Stimulated activated CD8-positive, alpha-beta memory T cell treated with anti-CD3 and anti-CD28 coated beads, Interleukin-2, amount 100 ng/mL, for 1 hour (primary cell): ENCODE measurements at places on chromosomes 13 and 19.
A peak's percentile ranks its signal among the peaks of the same experiment; 100 is the strongest.

DNA sequence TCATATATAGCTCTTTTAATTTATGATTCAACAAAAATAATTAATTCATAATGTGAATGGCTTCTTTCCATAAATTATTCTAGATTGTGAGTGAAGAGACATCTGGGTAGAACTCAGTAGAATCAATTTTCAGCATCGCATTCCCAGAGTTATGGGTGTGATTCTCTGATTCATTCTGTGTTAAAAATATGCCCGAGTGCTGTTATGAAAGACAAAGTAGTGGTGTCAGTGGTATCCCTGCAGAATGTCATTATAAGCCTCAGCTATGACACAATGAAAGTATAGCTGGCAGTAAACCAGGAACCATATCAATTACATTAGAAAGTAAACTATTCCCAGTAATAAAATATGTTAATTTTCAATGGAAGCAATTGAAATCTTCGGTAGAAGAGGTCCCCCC, 480.5 kb upstream of the SLITRK1 start:
- no peak for DNase-seq

DNA sequence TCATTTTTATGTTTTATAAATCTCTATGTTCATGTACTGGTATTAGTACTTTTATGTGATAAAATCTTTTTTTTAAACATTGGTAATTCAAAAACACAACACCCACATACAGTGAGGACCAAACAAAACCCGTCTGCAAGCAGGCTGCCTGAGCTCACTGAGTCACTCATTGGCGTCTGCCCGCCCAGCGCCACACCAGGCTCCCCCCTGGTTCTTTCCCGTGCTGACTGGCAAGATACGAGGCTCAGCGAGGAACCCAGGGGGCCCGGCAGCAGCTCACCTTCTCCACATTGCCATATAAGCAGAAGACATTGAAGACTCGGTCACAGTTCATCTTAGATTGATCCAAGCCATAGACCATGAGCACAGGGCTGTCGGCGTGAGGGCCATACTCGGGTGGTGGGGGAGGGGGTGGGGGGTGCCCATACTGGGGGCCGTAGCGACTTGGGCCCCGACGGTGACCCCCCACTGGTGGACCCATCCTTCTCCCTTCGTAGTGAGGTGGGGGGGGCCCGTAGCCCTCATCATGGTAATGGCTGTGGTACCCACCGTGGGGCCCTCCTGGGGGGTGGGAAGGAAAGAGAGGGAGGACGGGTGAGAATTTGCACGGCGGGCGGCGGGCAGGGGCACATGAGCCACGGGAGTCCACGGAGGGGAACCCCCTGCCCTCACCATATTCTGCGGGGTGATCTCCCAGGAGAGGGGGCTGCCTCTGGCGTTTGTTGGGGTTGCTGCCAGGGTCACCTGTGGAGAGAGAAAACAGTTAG, 8.4 kb upstream of the ECH1 start:
- DNase-seq, result no peak

DNA sequence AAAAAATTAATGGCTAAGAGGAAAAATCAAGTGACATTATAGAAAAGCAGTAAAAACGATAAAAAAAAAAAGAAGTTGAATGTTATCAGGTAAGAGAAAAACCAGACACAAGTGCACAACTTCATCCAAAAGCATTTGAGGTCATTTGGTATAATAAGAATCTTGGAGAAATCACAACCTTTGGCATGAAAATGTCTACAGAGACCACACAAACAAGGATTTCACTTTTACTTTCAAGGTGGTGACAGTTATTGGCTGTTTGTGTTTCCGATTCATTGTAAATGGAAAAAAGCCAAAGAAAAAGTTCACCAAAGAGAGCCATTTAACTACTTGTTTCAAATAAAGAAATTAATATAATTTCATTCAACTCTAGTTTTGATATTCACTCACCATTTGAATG, 1193.5 kb downstream of the PCDH9 start:
- DNase-seq, result no peak

DNA sequence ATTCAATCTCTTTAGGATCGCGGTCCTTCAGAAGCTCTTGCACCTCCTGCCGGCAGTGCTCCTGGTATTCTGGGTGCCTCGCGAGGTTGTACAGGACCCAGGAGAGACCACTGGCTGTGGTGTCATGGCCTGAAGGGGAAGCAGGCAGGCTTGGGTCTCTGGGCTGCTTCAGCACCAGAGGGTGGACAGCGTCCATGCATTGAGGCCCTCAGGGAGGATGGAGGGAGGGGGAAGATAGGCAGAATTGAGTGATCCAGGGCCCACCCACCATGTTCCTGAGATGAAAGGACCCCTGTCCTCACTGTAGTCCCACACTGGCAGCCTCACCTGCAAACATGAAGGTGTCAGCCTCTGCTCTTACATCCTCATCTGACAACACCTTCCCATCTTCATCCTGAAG, 17.9 kb upstream of the OR10H5 start:
- DNase-seq, result no peak

DNA sequence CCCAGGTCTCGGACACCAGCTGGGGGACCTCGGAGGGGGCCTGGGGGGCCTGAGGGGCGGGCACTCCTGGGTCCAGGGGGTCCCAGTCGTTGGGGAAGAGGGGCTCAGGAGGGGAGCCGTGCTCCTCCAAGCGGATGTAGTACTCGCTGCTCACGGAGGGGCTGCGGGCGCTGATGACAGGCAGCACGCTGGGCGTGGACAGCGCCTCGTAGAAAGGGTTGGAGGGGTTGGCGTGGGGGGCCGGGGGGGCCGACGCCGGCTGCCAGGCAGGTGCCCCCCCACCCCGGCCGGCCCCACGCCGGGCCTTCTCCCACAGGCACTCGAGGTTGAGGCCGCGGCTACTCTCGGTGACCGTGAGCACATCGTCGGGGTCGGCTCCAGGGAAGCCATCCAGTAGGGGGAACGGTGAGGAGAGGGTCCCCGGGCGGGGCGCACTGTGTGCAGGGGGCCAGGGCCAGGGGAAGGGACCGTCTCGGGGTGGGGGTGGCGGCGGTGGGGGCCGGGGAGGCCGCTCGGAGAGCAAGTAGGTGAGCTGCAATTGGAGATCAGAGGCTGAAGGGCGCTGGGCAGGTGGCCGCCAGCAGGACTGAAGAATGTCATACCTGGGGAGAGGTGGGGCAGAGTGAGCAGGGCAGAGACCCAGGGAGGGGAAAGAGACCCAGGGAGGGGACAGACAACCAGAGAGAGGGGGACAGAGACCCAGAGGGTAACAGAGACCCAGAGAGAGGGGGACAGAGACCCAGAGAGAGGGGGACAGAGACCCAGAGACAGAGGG, 12.1 kb downstream of the LMTK3 start:
- no peak for DNase-seq

DNA sequence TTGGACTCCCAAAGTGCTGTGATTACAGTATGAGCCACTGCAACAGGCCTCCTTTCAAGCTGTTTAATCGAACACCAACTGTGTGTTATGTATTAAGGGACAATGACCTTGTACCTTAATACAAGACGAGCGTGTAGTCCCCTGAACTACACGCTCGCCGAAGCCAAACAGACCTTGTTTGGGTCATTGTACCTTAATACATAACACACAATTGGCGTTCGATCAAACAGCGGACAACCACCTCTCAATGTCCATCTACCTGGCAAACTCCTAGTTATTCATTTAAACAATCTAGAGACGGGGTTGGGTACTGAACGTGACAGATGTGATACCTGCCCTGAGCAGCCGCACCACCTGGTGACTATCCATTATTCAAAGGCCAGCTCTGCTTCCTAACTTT, 1.3 kb downstream of the CHERP start:
- no peak for DNase-seq

DNA sequence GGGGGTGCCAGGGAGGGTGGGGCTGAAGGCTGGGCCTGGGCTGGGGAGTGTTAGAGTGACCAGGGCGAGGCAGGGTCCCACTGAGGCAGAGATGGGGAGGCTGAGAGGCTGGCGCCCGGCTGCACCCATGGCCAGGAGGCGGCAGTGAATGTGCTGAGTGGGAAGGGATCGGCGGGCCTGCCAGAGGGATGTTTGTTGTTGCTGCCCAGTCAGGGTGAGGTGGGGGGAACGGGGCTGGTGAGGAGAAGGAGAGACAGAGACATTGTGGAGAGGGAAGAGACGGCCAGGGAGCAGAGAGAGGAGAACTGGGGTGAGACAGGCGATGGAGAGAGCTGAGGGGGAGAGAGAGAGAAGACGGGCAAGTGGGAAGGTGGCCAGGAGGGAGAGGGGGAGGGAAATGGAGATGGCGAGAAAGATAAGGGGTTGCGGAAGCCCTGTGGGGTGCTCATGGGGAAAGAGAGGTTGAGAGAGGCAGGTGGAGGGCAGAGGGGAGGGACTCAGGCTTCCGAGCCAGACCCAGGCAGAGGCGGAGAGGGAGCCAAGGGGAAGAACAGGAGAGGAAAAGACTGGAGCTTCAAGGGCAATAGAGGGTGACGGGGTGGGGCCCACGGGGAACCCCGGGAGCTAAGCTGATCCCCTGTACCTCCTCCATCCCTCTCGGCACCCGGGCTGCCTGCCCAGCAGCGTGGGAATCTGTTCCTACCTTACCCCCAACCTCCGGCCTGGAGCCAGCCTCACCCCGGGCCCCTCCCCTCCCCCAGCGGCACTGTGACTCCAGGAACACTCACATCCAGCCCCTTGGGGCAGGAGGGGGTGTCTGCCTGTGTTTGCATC, 690 bp upstream of the B3GNT8 start:
- peak; percentile 16 for DNase-seq

DNA sequence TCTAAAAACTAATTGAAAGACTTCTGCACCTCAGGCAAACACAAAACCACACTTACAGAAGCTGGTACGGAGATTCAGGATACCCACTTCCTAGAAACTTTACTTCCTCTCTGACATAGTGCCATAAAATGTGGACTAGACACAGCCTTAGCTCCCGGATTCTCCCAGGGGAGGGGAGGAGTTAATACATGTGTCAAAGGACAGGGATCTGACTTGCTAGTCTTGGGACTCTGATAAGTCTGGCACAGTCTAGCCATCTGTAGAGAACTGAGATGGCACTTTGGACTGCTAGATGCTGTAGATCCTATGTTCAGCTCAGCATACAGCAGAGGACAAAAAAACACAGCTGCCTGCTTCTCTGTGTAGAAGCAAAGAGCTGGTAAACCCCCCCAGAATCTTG, 769.8 kb upstream of the MIR17HG start:
- no peak for DNase-seq

- DNase-seq, result peak; percentile 92
These were observed at the start of gene ZNF528 for GRCh38 chr19:52397310-52398080. TSS of gene ZNF528 (plus strand) at chr19:52397849. CDS start at chr19:52402014, 4,165 bp downstream.

GRCh38 chr13:69654392-69654791, 453.2 kb upstream of the ATXN8OS start:
- DNase-seq, result no peak

DNA sequence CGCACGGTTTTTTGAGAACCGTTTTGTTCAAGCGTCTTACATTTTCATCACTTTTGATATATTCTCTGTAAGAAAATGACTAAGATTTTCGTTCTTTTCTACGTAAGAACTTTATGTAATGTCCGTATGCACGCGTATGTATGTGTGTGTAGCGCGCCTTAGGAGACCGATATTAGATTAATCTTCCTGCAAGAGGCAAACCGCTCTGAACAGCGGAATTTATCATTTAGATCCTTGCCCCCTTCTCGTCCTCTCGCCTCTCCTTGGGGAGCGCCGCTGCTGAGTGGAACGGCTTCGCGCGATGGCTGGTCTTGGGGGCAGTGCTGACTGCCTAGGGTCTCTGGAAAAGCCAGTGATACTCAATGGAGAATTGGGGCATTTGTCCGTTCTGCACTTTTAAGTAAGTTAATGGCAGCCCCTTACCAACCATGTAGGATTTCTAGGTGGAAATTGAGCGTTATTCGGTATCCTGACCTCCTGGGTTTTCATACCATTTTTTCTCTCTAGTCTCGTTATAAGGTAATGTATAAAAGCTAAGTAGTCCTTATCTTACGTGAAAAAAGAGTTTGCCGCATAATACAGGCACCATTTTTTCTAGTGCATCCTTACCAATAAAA, 4.7 kb downstream of the MAB21L1 start:
- DNase-seq, result no peak

GRCh38 chr13:49100637-49101570, 119.2 kb upstream of the MLNR start:
- DNase-seq, result no peak

DNA sequence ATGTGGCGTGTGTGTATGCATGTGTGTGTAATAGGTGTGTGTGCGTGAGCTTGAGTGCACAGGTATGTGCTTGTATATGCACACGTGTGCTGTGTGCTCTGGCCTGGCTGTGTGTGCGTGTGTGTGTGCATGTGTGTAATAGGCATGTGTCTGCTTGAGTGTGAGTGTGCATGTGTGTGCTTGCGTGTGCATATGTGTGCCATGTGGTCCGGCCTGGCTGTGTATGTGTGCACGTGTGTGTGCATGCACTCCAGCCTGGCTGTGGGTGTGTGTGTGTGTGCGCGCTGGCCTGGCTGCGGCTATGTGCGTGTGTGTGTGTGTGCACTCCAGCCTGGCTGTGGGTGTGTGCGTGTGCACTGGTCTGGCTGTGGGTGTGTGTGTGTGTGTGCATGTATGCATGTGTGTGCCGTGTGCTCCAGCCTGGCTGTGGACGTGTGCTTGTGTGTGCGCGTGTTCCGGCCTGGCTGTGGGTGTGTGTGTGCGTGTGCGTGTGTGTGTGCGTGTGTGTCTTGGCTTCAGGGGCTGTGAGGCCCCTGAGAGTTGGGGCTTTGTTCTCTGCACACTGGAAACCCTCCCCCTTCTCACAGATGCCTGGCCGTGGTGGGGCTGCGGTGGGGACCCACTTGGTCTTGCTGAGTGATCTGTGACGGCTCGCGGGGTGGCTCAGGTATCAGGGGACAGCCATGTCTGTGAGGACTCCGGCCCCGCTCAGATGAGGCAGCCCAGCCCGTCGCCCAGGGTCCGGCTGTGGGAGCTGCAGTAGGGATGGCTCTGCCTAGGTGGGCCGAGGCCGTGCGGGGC, 8.2 kb downstream of the SPPL2B start:
- DNase-seq, result no peak

DNA sequence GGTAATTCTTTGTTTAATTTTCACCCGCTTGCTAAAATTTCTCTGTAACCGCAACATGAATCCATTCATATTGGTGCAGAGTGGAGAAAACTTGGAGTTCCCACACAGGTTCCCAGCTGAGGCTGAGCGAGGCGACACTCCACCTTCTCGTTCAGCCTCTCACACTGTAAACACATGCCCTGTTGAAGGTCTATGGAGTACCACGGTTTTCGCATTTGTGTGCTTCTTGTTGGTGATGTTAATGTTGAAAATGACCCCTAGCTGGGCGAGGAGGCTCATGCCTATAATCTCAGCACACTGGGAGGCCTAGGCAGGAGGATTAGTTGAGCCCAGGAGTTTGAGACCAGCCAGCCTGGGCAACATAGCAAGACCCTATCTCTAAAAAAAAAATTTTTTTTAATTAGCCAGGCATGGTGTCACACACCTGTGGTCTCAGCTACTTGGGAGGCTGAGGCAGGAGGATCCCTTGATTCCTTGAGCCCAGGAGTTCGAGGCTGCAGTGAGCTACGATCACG, 67.2 kb downstream of the ARHGEF18 start:
- no peak for DNase-seq
